Stimulated activated CD4-positive, alpha-beta T cell treated with anti-CD3 and anti-CD28 coated beads, Interleukin-4, amount 100 ng/mL, for 24 hours (primary cell): ENCODE measurements at places on chromosomes 5 and 9.

- no peak for DNase-seq
These were observed 24.1 kb upstream of the CACNA1B start for GRCh38 chr9:137853392-137853995.

GRCh38 chr5:143922718-143923117 is 110.8 kb downstream of the HMHB1 start:
- no peak for DNase-seq

GRCh38 chr9:88387036-88387551 is 1.1 kb upstream of the SPIN1 start:
- DNase-seq: peak; percentile 11

DNA sequence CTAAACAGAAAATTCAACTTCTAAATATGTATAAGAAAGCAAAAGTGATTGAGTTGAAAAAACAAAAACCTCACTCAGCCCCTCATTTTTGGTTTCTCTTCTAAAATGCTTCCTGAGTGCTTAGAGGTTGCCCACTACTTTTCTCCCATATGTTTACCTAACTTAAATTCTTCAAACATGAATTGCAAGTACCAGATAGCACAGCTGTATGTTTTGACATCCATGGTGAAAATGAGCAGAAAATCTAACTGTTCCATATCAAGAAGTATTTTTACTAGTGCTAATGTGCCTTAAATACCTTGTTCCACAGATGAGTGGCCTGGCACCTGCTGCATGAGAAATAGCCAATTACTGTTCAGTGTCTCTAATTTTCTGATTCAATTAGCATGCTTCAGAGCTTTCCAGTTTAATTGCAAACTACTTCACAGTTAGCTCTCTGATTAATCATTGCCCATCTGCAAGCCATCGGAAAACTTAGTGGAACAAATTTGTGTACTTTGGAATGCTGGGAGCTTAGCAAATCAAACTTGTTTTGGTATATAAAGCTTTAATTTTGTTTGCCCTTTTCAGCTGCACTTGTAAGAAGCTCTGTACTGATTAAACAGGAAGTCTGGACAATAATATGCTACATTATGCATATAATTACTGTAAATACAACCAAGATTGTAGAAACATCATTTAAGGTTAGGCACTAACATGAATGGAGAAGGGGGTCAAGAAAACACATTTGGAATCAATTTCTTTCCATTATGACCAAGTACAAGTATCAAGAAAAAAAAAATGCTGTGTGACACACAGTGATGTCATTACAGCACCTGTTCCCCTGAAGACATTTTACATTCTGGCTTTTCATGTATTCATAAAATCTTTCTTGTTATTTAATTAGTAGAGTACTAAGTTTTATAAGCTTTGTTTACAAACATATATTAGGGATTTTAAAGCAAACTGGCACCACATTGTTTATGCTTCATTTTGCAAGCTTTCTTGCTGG is 65.6 kb downstream of the POU5F2 start:
- DNase-seq: no peak

DNA sequence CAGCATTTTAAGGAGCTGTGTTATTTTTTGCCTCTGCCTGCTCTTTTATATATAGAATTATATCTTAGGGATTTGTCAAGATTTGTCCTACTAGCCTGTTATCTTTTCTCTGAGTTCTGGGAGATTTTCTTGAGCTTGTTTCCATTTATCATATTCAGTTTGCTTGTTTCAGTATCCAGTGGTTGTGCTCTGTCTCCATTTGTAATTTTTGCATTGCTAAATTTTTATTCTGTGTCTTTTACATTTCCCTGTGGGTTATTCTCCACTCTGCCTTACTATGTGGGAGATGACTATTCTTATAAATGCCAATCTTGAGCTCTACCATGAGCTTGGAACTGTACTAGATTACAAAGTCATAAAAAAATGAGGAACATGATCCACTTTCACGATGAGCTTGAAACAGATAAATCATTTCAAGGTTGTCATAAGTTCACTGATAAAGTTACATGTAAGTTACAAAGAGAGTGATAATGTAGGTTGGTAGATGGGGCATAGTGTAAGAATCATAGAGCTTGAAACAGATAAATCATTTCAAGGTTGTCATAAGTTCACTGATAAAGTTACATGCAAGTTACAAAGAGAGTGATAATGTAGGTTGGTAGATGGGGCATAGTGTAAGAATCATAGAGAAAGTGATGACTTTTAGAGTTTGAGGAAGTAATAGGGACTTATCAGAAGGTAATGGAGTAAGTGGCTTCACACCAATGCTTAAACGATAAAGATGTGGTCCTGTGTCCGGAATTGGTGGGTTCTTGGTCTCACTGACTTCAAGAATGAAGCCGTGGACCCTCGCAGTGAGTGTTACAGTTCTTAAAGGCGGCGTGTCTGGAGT is 287.3 kb downstream of the ADGRV1 start:
- no peak for DNase-seq

GRCh38 chr5:154059583-154059982 is 20.8 kb downstream of the MFAP3 start:
- no peak for DNase-seq

GRCh38 chr9:3957306-3957705 is 342.6 kb downstream of the GLIS3 start:
- no peak for DNase-seq

DNA sequence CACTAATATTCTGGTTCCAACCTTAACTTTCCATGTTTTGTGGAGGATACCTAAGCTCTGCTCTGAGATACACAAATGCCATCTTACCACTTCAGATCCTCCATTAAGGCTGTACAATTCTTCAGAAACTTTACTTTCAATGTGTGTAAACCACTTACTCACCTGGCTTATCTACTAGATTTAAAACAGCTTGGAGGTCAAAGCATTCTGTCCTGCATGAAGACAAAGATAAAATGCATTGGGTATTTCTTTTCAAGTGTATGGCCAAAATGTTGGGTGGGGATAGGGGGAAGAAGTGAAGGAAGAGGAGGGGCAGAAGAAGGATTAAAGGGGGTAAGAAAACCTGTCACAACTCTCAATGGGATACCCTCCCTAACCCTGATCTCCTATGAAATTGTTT is 939 bp downstream of the GOLGA1 start:
- DNase-seq: no peak

DNA sequence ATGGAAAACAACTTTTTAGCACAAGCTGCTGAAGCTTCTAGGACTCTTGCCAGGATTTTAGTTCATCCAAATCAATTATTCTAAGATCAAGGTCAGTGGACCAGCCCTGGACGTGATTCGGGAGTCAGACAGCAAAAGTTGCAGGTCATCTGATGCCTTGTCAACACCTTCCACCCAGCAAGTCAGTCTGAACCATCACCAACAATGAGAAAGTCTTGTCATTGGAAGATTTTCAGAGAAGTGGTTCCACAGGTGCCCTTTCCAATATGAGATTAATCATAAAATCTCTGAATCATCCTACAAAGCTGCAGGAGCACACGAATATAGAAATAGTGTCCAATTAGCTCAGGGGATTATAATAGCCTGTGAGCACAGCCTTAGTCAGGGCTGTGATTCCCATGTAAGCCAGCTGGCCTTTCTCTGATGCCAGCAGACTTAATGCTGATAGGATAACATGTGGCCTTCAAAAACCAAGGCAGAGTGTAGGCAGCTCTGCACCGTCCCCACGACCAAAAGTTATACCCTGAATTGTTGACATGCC is 445.0 kb upstream of the TRPC7 start:
- DNase-seq: no peak

- DNase-seq: no peak
These were observed 252.6 kb downstream of the ADAMTSL1 start for GRCh38 chr9:18726546-18726945.

DNA sequence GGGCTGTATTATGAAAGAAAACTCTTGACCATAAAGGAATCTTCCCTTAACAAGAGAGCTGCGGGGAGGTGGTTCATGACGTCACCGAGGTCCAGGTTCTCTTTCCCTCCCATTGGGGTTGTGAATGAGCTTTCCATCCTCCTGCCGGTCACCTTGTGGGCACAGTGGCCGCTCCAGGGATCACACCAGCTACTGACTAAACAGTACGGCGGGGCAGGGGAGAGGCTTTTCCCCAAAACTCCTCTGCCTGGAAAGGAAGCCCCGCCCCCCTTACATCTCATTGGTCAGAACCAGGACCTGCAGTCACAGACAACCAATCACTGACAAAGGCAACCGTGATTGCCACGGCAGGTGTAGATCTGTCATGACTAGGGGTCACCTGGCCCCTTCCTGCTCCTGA is 35.6 kb downstream of the ROR2 start:
- DNase-seq: no peak

DNA sequence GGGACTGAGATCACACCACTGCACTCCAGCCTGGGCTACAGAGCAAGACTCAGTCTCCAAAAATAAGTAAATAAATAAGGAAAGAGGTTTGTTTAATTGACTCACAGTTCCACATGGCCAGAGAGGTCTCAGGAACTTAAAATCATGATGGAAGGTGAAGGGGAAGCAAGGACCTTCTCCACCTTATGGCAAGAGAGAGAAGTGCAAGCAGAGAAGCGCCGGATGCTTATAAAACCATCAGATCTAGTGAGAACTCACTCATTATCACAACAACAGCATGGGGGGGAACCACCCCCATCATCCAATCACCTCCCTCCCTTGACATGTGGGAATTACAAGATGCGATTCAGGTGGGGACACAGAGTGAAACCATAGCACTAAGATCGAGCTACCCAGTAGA is 22.8 kb upstream of the RGMB start:
- DNase-seq: no peak

DNA sequence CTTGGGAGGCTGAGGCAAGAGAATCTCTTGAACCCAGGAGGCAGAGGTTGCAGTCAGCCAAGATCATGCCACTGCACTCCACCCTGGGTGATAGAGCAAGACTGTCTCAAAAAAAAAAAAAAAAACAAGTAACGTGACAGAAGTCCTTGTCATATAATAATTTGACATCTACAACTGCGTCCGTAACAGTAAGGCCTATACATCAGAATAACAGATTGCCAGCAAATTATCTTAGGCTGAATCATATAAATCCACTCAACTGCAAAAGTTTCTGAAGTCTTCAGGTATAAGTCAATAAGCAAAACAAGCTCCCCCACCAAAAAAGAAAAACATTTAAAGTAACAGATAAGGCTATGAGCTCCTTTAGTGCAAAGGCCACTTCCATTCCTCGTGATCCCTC is 3.3 kb downstream of the MAPKAP1 start:
- DNase-seq: no peak

DNA sequence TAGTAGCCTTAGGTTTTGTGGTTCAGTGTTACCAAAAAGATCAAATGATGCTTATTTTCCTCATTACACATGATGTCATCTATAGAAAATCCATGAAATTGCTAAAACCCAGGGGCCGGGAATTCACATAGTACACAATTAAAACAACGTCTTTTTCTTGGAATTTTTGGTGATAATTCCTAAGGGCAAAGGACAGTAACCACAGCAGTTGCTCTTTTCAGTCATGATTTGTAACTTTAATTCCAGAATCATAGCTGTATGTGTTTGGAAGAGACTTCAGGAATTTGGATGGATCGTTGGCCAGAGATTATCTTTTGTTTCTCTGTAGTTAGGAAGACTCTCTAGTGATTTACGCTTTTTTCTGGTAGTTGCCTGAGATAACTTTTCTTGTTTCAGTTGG is 748.7 kb downstream of the TLE4 start:
- DNase-seq: no peak

GRCh38 chr5:150765799-150766169 is 7.0 kb upstream of the DCTN4 start:
- no peak for DNase-seq

- DNase-seq: peak; percentile 19
These were observed 1638.5 kb upstream of the C9orf72 start for GRCh38 chr9:29211580-29212396.

DNA sequence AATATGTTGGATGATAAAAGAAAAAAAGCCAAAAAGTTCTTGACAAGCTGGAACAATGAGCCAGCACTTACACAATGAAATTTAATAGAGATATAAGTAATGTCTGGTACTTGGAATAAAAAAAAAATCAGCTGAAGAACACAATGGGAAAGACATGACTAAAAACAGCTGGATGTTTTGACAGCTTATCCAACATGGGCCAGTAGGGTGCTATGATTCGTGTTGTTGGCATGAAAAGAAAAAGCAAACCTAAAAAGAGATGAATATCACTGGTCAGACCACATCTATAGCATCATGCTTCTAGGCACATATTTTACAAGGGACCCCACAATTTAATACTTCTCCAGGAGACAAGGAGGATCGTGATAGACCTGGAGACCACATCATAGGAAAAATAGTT is 175.3 kb downstream of the ARL15 start:
- no peak for DNase-seq

- no peak for DNase-seq
These were observed 510.2 kb downstream of the PRELID2 start for GRCh38 chr5:145324767-145325479.

GRCh38 chr5:122846051-122846550 is 688 bp downstream of the SNX24 start:
- DNase-seq: no peak

GRCh38 chr9:124628741-124629140 is 121.5 kb upstream of the NR5A1 start:
- DNase-seq: no peak

DNA sequence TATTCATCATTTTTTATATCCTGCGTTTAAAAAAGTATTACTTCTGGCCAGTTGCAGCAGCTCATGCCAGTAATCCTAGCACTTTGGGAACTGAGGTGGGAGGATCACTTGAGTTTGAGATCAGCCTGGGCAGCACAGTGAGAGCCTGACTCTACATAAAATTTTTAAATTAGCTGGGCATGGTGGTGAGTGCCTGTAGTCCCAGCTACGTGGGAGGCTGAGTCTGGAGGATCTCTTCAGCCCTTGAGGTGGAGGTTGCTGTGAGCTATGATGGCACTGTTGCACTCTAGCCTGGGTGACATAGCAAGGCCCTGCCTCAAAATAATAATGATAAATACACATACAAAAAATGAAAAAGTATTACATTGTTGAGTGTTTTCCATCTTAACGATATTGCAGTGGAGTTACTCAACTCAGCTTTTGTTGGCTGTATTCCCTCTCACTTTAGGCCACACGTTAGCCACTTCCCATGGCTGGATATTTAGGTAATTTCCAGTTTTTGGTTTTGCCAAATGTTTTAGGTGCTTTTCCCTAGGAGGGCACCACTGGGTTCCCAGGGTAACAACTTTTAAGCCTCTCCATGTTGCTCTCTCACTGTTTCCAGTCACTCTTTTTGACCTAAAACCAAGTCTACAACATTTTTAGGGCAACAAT is 20.6 kb downstream of the SHB start:
- DNase-seq: no peak

GRCh38 chr9:22241024-22241423 is 205.6 kb upstream of the DMRTA1 start:
- DNase-seq: no peak

- no peak for DNase-seq
These were observed 45.2 kb downstream of the ANKDD1B start for GRCh38 chr5:75656311-75657003.

- DNase-seq: no peak
These were observed 212.8 kb upstream of the ATP10B start for GRCh38 chr5:161064781-161065180.

- DNase-seq: no peak
These were observed 42.9 kb upstream of the TDRD7 start for GRCh38 chr9:97368964-97369363.

- DNase-seq: no peak
These were observed 172.1 kb upstream of the DAP start for GRCh38 chr5:10933121-10933520.

- no peak for DNase-seq
These were observed 208.8 kb downstream of the ERCC6L2 start for GRCh38 chr9:96084331-96084734.
